ENCODE measurements at places on chromosomes 1 and 21. TPM values are rescaled to one million over a fixed set of nuclear protein-coding genes. Genes with fewer than 3 reads are reported as not detected.

The PLA2G2F gene
- total RNA-seq, result not detected

The SH2D1B gene
- 0.62 TPM for total RNA-seq

- DNase-seq, result no peak
Observed at GRCh38 chr1:208974717-208975116, 608.8 kb upstream of the CAMK1G start.

- no peak for DNase-seq
Observed at GRCh38 chr1:225440380-225441221, 12.8 kb upstream of the LBR start.

GRCh38 chr1:206631085-206631509 lies 4.2 kb upstream of the DYRK3 start:
- DNase-seq, result peak; percentile 93

GRCh38 chr1:44405798-44406736 lies 1.0 kb downstream of the RNF220 start:
- no peak for DNase-seq
